GM04504 (cell line): ENCODE measurements at places on chromosomes 5 and 9.

DNA sequence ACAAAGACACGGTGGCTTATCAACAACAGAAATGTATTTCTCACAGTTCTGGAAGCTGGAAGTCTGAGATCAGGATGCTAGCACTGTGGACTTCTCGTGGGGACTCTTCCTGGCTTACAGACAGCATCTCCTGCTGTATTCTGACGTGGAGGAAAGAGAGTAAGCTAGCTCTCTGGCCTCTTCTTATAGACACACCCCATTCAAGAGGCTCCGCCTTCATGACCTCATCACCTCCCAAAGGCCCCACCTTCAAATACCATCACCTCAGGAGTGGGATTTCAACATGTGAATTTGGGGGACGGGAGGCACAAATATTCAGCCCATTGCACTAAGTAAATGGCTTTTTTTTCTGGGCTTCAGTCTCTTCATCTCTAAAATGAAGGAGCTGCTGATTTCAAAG is 27.6 kb downstream of the KCNMB1 start:
- DNase-seq: no peak

GRCh38 chr5:140113180-140113698 is 670 bp upstream of the PURA start:
- no peak for DNase-seq

DNA sequence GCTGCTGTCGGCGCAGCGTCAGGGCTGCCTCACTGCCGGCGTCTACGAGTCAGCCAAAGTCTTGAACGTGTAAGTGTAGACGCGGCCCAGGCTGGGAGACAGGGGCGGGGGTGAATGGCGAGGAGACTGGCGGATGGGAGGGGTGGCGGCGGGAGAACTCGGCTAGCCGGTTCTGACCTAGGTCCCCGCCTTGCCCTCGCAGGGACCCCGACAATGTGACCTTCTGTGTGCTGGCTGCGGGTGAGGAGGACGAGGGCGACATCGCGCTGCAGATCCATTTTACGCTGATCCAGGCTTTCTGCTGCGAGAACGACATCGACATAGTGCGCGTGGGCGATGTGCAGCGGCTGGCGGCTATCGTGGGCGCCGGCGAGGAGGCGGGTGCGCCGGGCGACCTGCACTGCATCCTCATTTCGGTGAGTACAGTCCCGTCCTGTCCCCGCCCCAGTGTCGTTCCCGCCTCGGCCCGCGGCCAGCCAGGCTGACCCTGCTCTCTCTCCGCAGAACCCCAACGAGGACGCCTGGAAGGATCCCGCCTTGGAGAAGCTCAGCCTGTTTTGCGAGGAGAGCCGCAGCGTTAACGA is 745 bp downstream of the GADD45G start:
- DNase-seq: no peak

- DNase-seq: no peak
Measured at GRCh38 chr9:37220971-37221370, 100.6 kb downstream of the ZCCHC7 start.

- no peak for DNase-seq
Measured at GRCh38 chr5:146192571-146193043, 10.2 kb upstream of the LARS1 start.

DNA sequence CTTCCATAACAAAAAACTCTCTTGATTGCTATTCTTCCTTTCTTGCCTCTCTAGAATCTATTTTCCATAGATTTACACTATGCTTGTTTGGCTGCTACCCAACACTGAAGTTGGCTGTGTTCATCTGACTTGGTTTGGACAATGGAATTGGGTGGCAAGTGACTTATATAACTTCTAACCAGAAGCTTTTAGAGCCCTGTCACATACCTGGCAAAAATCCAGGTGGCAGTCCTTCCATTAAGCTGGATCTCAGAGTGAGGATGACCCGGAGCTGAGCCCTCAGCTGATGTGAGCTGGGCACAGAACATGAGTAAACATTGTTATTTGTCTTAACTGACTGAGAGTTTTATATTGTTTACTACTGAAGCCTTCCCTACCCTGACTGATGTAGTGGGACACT is 225.7 kb downstream of the TLR4 start:
- peak; percentile 5 for DNase-seq
